CD8-positive, alpha-beta T cell (primary cell): ENCODE measurements at places on chromosomes 2 and 18.

DNA sequence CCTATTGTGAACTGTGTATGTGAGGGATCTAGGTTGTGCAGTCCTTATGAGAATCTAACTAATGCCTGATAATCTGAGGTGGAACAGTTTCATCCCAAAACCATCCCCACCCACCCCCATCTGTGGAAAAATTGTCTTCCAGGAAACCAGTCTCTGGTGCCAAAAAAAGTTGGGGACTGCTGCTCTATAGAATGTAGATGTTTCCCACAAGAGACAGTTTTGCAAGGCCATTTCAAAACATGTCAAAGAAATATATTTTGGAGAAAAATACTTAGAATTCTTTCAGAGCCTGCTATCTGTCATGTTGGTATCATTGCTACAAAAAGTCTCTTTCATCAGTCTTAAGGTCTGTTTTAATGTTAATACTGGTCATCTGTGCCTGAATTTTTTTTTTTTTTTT lies 4.1 kb upstream of the SLC39A10 start:
- DNase-seq = no peak

DNA sequence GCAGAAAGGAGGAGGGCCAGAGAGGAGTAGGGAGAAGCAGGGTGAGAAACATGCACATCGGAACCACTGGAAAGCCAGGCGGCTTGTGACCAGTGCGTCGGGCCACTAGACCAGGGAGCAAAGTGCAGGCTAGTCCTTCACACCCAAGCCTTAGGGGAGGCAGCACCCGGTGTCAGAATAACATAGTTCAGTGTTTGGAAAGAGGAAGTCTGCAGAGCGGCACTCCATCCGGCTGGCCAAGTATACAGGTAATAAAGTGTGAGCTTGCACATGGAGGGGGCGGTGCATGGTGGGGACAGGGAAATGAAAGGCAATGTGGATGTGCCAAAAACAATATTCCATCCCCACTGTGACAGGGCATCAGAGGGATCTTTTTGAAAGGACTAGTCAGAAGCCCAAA lies 69.7 kb downstream of the ZNF521 start:
- no peak for DNase-seq

DNA sequence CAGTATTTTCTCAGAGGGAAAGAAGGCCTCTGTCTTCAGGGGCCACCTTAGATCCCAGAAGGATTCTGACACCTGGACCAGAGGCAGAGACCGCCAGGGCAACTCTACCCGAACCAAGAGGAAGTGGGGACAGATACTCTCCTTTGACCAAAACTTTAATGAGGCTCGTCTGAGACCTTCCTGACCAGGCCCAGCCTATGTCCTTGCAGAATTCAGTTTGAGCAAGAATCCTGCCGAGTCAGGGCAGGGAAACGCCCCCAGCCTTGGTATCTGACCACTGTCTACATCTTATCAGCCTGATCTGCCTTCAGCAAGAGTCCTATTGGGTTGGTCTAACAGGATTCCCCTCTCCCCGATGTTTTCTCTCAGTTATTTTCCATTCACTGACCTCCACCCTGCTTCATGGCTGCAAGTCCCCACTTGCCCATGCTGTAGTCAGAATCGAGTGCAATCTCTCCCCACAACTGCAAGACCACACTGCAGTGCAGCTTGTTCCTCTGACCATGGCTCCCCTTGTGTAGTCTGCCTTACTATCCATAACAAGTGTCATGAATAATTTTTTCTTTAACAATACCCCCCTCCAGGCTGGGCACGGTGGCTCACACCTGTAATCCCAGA lies 95.0 kb downstream of the MSH2 start:
- no peak for DNase-seq

- DNase-seq = no peak
These were observed 113.4 kb upstream of the AQP4 start for GRCh38 chr18:26978812-26979341.

DNA sequence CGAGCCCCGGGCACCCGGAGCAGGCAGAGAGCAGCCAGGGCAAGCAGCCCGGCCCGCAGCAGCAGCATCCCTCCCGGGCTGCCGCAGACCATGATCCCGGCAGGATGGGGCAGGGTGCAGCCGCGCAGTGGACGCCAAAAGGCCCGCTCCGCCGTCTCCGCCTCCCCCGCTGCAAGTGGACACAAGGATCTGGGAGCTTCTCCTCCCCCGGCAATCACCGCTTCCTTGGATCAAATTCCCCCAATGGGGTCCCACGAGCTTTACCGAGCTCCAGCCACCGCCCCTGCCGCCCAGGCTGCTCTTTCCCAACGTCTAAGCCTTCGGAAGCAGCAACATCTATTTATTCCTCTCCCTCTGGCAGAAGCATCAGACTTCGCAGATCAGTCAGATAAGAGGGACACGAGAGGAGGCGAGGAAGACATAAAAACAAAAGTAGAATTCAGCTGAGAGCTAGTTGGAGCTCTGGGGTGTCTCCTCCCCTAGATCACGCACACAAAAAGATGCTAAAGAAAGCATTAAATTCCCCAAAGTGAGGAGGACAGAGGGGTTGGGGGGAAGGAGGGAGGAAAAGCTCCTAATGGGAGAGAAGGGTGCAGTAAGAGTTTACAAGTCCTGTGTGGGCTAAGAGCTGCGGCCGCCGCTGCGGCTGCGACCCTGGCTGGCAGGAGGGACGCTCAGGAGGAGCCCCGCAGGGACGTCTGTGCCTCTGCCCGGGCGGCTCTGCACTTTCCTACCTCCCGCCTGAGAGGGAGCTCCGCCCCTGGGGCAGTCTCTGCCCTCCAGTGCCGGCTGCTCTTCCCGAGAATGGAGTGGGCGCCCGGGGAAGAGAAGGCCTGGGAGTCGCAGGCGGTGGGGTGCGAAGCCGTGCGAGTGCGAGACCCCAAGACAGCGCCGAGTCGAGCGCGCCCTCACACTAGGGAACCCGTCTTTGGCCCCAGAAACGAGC lies at the start of gene FRZB:
TSS of gene FRZB (minus strand) at position 177 of the 946 bp plus-strand sequence. CDS start at position 92, 85 bp downstream.
- no peak for DNase-seq

- no peak for DNase-seq
These were observed 161.2 kb upstream of the SIX2 start for GRCh38 chr2:45170191-45171135.

DNA sequence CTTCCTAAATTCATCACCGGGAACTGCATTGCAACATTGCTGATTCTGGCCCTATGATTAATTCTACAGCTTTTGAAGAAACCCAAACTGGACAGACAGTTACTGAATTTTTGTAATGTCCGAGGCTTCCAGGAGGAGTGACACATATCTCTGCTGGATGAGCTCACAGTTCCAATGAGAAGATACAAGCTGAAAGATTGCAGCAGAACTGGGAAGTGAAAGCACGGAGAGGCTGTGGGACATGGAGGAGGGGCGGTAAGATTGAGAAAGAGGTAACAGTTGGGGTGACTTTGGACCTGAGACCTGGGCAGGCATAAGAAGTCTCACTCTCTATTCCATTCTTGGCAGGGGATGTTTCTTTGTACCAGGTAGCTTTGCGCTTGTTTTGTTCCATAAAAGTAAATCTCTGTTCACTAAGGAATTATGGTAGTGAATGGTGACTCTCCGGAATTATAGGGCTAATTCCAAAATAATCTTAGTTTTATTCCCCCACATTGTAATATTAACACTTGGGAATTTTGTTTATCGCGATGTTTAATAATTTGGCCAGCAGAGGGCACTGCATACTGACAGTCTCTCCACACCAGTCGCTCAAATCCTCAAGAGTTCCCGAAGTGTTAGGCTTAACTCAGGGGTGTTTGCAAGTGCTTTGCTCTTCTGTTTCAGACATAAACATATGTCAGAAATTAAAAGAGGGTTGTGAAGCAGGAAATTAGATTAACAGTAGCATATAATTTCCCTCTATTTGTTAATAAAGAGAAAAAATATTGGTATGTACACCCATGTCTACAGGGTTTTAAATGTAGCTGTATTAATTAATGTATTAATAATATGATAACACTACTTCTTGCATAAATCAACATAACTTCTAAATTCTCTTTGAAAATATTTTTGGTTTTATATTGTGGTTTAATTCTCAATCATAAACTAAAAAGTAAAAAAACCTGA lies 201.4 kb downstream of the SOCS6 start:
- peak; percentile 70 for DNase-seq

DNA sequence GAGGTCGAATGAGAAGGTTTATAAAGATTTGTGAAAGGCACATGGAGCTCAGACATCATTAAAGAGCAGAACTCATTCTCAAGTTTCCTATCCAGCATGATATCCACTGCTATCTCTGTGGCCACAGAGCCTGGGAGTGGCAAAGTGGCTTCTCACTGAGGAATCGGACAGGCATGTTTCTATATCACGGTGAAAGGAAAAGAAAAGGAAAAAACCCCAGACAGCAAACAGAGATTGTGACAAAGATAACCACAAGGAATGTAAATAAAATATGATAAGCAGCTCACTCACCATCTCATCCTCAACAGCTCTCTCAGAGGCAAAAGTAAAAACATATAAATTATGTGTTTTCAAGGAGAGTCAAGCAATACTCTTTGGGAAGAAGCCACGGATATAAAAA lies 2.5 kb downstream of the PID1 start:
- DNase-seq = no peak

- no peak for DNase-seq
These were observed 212.7 kb downstream of the PLCL1 start for GRCh38 chr2:198017068-198017467.

DNA sequence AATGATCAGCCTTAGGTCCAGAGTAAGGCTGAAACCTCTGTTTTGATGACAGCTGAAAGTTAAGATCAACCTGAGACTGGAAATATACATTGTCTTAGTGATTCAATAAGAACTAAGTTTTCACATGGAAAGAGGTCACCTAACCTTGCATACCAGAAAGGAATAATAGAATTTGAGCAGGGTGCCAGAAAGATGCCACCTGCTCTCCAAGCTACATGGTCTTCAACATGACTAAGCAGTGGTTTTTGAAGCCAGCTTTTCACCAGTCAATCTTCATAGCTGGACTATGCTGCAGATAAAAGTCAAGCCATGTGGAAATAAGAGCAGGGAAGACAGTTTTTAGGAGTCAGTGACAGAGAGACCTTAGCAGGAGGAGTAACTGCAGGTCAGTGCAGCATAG lies 589.4 kb upstream of the SYT4 start:
- no peak for DNase-seq
